GM04504 (cell line): ENCODE measurements at places on chromosomes 6 and 20.

DNA sequence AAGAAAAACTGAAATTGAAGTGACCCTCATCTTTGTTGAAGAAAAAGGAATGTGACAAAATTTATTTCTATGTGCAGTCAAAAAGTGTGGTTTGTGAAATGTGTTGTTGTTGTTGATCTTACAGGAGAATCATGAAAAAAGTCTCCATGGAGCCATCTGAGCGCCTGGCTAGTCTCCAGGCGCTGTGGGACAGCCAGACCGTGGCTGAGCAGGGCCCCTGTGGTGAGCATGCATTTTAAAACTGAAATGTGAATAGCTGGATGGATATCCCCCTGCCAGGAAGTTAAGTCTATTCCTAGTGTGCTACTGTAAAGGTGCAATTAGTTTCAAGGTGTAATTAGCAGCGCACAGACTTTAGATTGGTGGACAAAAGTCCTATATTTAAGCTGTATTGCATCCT, 170.6 kb downstream of the CARMIL1 start:
- no peak for DNase-seq

DNA sequence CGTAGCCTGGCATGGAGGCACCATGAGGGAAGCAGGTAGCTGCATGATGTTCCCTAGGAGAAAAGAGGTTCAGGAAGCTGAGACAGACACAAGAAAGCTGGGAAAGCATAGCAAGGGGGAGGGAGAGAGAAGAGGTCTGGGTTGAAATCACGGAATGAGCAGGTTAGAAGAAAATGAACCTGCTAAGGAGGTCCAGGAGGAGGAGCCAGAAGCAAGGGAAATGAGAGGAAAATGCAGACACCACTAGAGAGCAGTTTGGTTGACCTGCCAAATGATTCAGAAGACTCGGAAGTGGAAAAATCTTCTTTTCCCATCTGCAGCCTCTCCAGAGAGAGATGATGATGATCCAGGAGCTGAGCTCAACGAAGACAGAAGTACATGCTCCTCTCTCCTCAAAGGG, 70.9 kb downstream of the VIP start:
- no peak for DNase-seq

- DNase-seq = no peak
Observed at GRCh38 chr20:51024761-51025160, 1.9 kb upstream of the KCNG1 start.

GRCh38 chr20:34065260-34065659, 46.8 kb downstream of the EIF2S2 start:
- DNase-seq = peak; percentile 48

DNA sequence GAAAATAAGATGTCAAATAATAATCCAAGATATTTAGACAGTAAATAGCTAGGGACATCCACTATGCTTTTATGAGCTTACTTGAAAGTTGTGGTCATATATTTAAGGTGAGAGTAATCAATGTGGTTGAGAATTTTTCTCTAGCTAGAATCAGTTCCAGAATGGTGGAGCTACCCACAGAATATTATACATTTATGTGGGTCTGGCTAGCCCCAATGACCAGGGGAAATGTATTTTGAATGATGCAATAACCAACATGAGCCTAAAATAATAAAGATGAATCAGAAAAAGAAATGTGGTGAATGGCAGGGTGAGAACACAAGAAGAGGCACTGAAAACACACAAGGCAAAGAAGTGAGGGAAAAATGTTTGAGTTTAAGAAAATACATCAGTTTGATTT, 325.7 kb downstream of the TBC1D32 start:
- no peak for DNase-seq

- no peak for DNase-seq
Observed at GRCh38 chr6:124441450-124441849, 520.8 kb upstream of the RNF217 start.

DNA sequence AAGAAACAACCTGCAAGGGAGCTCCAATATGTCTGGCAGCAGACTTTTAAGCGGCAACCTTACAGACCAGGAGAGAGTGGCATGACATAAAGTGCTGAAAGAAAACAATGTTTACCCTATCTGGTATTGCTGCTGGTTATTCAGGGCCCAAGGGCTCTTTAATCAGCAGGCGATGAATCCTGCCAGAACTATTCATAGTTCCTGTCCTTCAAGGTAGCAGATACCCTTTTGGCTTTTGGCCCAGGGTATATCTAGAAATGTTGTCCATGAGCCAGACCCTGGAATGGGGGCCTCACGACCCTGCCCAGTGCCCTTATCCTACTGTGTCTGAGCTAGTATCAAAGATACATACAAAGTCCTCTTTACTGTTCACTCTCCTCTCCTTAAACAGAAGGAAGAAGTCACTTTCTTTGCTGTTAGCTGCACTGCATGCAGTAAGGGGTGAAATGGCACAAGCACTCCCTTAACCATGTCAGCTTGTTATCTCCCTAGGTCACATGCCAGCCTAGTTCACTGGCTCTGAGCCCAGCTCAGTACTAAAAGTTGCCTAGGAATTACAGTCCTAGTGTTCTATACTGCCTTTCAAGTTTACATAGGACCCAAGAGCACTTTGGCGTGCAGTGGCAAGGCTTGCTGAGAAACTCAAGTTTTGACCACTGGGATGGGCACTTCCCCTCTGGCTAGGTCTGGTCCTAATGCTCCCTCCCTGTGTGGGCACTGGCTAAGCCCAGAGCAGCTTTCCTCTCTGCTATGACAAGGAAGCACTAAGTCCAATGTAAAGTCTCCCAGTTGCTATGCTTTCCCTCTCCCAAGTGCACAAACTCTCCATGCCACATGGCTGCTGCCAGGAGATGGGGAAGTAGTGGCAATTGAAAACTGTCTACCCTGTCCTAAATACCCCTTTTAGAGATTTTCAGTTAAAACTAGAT, 122.0 kb downstream of the HTR1B start:
- DNase-seq = no peak
